ENCODE measurements at places on chromosomes 6 and 20.

DNA sequence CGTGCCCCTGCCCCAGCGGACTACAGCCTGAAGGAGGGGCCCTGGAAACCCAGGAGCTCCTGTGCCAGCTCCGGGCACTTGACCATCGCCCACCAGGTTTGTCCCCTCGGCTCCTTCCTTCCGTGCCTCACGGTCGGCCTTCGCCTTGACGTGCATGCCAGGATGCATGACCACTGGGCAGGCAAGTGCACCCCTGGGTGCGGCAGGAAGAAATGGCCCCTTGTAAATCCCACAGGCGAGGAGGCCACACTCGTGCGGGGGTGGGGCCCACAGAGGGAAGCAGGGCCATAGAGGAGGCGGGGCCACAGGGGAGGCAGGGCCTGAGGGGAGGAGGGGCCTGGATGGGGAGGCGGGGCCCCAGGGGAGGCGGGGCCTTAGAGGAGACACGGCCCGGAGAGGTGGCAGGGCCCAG lies 81.7 kb downstream of the YTHDF1 start:
- no peak for DNase-seq

DNA sequence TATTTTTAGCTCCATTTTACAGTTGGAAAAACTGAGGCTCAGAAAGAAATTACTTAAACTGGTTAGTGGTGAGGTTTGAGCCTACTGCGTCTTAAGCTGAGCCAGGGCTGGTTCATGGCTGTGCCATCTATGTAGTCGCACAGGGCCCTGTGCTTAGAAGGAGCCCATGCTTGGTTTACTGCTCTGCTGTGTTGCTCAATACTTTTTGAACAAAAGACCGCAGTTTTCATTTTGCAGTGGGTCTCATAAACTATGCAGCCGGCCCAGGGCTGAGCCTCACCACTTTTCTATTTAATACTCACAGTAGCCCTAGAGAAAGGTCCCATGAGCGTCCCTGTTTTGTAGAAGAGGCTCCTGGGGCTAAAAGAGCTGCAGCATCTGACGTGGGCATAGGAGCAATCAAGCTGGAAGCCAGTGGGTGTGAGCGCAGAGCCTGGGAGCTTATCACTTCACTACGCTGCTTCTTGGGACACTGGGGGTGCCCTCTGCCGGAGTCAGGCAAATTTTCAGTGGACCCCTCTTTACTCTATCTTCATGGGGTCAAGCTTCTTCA lies 501 bp downstream of the SIRPB2 start:
- no peak for DNase-seq

- no peak for DNase-seq
These were observed 72.3 kb upstream of the SOX4 start for GRCh38 chr6:21521276-21521675.

DNA sequence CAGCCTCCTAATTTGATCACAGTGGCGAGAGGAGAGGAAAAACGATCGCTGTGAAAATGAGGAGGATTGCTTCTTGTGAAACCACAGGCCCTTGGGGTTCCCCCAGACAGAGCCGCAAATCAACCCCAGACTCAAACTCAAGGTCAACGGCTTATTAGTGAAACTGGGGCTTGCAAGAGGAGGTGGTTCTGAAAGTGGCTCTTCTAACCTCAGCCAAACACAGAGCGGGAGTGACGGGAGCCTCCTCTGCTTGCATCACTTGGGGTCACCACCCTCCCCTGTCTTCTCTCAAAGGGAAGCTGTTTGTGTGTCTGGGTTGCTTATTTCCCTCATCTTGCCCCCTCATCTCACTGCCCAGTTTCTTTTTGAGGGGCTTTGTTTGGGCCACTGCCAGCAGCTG lies 28.7 kb downstream of the SAYSD1 start:
- DNase-seq: peak; percentile 74

- no peak for DNase-seq
These were observed 4.1 kb upstream of the ZNF335 start for GRCh38 chr20:45976086-45976485.

DNA sequence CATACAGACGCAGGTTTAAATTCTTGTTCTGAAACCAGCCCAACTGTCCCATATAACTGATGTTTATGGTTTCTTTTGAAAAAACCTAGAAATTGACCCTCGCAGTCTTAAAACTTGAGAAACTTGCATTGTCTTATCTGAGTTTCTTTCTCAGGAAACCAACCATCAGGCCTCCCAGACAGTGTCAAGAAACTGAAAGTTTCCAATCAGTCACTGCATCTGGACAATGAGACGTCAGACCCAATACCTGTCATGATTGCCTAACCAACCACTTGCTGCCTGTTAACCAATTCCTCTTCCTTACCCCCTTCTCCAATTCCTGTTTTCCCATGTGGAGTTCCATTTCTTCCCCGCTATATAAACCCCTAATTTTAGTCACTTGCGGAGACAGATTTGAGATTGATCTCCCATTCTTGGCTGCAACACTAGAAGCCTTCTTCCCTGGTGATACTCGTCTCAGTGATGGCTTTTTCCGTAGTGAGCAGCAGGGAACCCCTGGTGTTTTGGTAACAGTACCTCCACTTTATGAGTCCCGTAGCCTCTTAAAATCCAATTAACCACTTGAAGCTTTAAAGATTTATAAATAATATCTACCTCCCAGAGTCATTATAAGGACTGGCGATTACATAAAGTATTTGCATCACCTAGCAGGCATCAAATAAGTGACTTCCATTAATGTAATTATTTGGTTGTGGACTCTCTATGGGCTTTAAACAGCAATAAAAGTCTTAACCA lies 49.3 kb downstream of the GPR63 start:
- DNase-seq: no peak

GRCh38 chr20:3115190-3116107 lies 30.9 kb upstream of the AVP start:
- DNase-seq: peak; percentile 84

GRCh38 chr6:31068669-31069340 lies 43.6 kb downstream of the C6orf15 start:
- DNase-seq: peak; percentile 84

- DNase-seq: no peak
These were observed 198.6 kb downstream of the UST start for GRCh38 chr6:148945301-148946021.

- no peak for DNase-seq
These were observed 64.6 kb downstream of the CDH26 start for GRCh38 chr20:60022849-60023248.

DNA sequence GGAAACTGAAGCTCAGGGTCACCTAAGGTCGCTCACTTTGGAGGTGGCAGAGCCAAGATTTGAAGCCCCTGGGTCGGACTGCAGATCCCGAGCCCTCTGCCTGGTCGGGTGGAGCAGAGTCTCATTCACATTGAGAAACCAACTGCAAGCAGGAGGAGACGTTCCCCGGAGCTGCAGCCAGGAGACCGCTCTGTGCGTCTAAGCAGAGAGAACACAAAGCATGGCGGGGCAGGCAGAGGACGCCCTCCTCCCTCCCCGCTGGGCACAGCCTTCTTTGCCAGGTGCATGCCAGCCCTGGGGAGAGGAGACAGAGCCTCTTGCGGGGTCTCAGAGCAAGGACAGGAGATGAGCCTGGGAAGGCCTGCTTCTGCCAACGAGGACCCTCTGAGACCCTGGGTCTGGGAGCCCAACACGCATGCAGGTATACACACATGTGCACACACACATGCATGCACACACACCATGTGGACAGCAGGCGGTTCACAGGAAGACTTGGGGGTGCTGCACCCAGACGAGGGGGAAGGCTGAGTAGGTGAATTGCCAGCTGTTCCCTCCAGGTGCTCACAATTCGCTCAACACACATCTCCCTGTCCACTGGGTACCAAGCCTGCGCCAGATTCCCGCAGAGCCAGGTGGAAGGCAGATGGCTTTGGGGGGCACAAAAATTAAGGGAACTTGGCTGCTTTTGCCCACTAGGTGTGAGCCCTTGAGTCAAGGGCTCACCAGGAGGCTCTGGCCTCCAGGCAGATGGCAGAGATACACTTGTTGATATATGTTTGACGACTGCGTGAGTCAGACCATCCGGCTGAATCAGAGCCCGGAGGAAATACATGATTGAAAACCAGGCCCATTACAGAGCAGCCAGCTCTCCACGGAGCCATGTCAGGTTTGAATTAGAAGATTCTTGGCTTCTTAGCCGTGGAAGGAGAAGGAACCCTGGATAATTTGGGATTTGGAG lies 5.5 kb upstream of the NTSR1 start:
- DNase-seq: no peak

GRCh38 chr6:46610862-46611553 lies 41.6 kb downstream of the CYP39A1 start:
- DNase-seq: no peak

DNA sequence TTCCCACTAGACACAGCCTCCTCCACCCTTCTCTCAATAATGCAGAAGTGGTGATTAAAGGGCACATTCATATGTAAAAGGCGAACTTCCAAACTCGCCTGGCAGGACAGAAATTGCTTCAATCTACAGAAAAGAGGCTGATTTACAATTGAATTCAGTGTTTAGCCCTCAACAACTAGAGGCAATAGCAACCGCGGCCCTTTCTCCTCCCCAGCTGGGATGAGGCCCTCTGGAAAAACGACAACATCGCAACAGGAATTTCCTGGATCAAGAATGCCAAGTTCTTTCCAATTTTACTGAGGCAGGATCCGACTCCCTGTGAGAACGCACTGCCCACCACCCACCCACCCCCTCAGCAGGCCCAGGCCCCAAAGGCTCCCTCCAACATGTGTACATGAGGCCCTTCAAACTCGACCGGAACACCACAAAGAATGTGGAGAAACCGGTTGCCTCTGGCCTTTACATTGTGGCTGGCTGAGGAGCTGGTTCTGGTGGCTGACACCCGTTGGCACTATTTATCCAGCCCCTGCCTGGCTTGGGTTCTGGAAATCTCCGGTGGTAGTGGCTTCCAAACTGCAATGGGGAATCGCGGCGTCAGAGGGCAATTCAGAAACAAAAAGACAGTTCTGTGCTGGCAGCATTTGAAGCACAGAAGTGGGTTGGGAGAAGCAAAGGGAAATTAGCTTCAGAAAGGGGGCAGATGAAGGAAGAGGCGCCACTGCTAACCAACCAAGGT lies 36.8 kb downstream of the ZMYND8 start:
- no peak for DNase-seq

DNA sequence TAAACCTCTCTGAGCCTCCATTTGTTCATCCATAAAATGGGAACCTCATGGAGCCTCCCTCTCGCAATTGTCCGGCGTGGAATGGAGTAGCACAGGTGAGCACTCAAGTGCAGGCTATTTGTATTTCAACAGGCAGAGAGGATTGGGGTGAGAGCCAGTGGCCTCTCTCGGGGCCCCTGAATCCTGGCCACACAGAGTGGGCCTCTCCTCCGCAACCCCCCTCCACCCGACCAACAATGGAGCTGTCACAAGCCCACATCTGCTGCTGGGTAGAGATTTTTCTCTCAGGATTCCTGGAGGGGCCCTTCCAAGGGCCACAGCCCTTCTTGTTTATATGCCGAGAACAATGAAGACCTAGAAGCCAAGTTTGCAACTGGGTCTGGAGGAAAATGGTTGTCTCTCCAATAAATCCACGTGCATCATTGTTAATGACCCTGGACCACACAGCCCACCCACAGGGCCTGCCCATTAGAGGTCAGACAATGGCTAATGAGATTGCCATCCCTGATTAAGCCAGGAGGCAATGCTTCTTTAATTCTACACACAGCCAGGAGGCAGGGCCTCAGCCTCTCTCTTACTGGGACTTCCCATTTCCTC lies 233.0 kb downstream of the ANKRD60 start:
- no peak for DNase-seq

DNA sequence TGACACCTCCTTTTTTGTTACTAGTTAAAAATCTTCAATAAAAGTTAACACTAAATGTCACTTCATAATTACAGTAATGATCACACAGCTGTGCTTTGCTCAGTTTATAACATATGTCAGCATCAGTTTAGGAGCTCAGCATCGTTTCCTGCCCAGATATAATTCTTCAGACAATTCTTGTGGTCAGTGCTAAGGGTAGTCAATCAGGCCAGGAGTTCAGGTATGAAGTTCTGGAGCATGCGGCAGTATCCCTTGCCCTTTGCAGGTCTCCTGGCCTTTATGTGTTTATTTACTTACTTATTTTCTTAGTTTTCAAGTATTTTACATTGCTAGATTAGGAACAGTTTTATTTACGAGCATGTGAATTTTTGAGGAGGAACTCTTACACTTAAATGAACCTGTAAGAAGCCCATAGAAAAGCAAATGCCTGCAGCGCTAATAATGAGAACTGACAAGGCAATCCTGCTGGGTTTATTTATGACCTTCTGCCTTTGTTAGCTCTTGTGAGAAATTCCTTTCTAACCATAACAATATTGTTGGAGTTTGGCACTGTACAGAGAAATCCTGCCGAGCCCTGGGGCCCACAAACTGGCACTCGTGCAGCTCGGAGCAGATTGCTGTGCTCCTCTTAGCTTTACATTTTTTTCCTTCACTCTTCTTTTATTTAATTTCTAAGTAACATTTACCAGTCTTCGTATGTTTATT lies 252.8 kb downstream of the TMEM242 start:
- no peak for DNase-seq

GRCh38 chr6:109793021-109793420 lies 101.9 kb downstream of the FIG4 start:
- no peak for DNase-seq

GRCh38 chr6:149235130-149235561 lies 82.4 kb upstream of the TAB2 start:
- peak; percentile 65 for DNase-seq

GRCh38 chr6:147179809-147180208 lies 24.4 kb upstream of the STXBP5 start:
- no peak for DNase-seq

- no peak for DNase-seq
These were observed 88.9 kb downstream of the PHIP start for GRCh38 chr6:78989191-78989590.

- no peak for DNase-seq
These were observed 73.2 kb downstream of the PSMG4 start for GRCh38 chr6:3331971-3332370.

GRCh38 chr6:154410619-154411072 lies 54.0 kb upstream of the IPCEF1 start:
- DNase-seq: no peak

DNA sequence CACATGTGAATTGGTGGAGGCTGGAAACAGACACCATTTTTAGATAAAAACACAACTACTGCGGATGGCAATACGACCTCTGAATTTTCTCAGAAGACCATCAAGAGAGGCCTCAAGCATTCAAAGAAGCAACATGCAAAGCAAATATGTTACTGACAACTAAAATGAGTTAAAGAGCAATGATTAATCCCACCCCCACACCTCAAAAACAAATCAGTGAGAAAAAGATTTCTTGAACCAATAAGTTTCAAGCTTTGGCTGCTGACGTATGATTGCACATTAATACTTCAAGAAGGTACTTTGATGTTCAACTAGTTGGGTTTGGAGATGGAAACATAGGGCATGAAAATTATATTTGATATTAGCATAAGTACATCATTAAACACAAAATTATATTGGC lies 982 bp downstream of the MMUT start:
- no peak for DNase-seq

- DNase-seq: no peak
These were observed 17.2 kb downstream of the COL19A1 start for GRCh38 chr6:69883551-69883950.
